Upper lobe of left lung (tissue), 6 donors: ENCODE measurements at places on chromosomes 16 and 17. TPM values are rescaled to one million over a fixed set of nuclear protein-coding genes. Genes with fewer than 3 reads are reported as not detected.
A peak's percentile ranks its signal among the peaks of the same experiment; 100 is the strongest.

Gene SAT2
- 155 TPM for total RNA-seq

Gene FGF11
- total RNA-seq: 0.55 TPM

Gene CCL2
- total RNA-seq: 49.3 TPM

Gene TBC1D16
- 25.6 TPM for total RNA-seq

Gene ZDHHC1
- 49.2 TPM for total RNA-seq

Gene MYH1
- not detected for total RNA-seq

Gene OR3A1
- not detected for total RNA-seq

Gene PABPN1L
- not detected for total RNA-seq

Gene MT4
- total RNA-seq: not detected

Gene KCNJ12
- 2.1 TPM for total RNA-seq

Gene RNF222
- total RNA-seq: not detected

Gene TBC1D3
- total RNA-seq: not detected

Gene MYH13
- total RNA-seq: not detected

Gene ATF7IP2
- total RNA-seq: 10.5 TPM

Gene INCA1
- total RNA-seq: 4.4 TPM

Gene SERPINF2
- 24.2 TPM for total RNA-seq

- no peak for DNase-seq
Observed at GRCh38 chr16:68510775-68511174, 28.3 kb upstream of the ZFP90 start.

- DNase-seq: no peak
Observed at GRCh38 chr16:8330761-8331160, 259.6 kb downstream of the TMEM114 start.

GRCh38 chr17:17710728-17711541 is 29.7 kb downstream of the RAI1 start:
- peak; percentile 94 for DNase-seq

DNA sequence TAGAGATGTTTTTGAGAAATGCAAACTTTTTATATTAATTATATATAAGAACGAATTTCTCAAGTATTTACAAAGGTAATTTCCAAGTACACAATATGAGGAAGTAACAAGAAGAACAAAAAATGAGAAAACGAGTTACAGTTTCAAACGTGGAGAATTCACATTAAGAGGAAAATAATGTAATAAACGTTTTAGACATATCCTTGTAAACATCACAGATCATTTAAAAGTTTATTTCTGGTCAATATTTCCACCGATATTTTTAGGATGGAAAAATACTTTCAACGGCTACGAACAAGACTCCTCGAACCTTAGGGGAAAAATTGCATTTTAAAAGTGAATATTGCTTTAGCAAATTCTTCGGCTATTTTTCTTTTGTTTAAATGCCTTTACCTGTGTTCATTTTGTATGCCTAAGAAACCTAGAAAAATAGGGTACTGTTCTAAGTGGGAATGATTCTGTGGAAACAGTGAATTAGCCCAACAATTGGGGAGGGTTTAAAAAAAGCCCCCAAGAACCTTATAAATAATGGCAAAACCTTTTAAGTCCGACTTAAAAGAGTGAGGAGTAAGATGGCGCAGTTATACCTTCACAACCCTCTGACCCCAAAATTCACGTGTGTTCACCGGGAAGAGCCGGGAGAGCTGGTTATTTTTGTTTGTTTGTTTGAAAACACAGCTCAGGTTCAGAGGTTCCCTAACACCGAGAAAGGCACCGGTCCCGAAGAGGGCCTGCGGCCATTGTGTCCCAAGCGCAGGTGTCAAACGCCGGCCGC is 3.3 kb downstream of the HNF1B start:
- DNase-seq: no peak

GRCh38 chr16:3983081-3983520 is 102.6 kb upstream of the CREBBP start:
- peak; percentile 82 for DNase-seq

- DNase-seq: no peak
Observed at GRCh38 chr17:721540-721937, 6.9 kb upstream of the VPS53 start.

- DNase-seq: no peak
Observed at GRCh38 chr17:17822189-17822588, 14.6 kb downstream of the SREBF1 start.

GRCh38 chr17:45823598-45823997 is 21.1 kb upstream of the SPPL2C start:
- DNase-seq: no peak

- DNase-seq: peak; percentile 78
Observed at GRCh38 chr17:2691069-2691871, 20.3 kb downstream of the CLUH start.

GRCh38 chr16:15494236-15494635 is 59.8 kb downstream of the BMERB1 start:
- no peak for DNase-seq

- DNase-seq: peak; percentile 32
Observed at GRCh38 chr17:38591759-38592241, 14.0 kb downstream of the SRCIN1 start.

DNA sequence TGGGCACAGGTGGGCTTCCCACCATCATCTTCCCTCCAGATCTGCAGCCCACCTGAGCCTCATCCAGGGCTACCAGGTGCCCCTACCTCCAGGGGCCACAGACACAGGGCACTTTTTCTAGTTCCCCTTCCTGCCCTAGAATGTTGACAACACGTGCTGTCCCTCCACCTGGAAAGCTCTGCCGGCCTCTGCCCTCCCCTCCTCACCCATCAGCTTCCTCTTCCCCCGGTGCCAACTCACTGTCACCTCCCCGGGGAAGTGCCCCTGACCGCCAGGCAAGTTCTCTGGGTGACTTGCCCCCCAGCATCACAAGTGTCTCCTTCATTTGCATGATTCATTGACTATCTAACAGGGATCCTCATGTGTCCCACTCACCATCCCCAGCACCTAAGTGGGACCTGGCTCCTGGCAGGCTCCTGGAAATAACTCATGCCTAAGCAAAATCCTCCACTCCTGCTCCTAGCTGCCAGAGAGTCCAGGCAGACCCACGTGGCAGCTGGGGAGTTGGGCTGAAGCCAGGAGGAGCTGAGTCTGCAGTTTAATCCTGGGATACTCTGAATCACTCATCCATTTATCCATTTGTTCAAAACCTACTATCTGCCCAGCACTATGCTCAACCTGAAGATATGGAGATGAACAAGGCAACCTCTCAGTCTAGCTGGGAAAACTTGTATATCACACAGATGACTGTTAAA is 304.4 kb downstream of the FOXL1 start:
- DNase-seq: no peak

DNA sequence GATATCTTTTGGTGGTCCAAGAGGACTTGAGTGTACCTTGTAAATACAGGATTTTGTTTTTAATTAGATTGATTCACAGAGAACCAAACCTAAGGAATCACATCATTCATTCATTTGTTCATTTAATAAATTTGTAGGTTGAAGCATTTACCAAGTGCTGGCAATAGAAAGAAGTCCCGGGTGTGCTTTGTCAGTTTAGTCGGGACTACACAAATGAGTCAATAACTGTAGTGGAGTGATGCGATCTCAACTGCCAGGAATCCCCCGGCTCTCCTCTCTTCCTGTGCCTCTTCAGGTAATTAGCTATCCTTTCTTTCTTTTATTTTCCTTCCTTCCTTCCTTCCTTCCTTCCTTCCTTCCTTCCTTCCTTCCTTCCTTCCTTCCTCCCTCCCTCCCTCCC is 1.4 kb upstream of the WWOX start:
- DNase-seq: no peak

DNA sequence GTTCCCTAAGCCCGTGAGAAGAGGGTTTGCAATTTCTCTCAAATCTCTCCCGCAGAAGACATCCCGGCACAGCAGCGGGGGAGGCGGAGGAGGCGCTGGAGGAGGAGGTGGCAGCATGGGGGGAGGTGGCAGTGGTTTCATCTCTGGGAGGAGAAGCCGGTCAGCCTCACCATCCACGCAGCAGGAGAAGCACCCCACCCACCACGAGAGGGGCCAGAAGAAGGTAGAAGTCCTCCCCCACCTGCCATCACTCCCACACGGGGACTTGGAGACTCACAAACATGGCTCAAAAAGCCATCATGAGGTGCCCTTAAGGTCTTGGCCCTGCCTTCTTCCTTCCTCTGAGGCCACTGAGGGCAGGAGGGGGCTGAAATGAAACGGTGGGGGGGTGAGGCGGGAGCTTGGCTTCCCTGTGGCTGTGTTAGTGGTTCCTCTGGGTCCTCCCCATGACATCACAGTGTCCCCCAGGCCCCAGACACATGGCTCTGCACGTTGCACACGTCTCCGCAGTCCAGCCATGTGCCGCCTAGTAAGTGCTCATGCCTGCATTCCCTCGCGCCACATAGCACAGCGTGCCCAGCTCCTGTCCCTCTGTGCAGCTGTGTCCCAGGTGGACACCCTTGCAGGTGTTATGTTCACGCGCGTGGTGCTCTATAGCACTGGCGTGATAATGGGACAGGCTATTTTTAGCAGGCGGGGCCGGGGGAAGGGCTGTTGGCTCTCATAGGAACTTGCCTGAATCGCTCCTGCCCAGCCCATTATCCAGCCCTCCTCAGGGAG is 6.9 kb downstream of the MLLT6 start:
- no peak for DNase-seq

- DNase-seq: no peak
Observed at GRCh38 chr16:67016143-67016542, 12.8 kb upstream of the CBFB start.

DNA sequence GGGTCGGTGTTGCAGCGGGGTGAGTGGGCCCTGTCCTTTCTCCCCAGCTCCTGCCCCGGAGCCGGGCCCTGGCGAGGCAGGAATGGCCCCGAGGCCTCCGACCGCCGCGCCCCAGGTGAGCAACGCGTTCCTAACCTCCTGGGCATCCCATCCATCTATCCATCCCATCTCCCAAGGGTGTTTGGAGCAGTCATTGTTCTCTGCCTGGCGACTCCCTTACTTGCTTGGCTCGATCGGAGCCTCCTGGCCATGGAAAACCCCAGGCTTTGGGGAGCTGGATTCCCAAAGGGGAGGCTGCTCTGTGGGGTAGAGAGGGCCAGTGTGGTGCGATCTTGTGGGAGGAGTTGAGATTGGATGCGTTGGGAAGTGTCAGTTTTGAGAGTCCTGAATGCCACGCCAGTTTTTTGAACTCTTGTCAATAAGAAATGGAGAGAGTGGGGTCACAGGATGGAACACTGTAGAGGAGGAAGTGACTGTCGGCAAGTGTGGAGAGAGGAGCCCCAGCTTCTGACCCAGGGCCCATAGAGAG is 684 bp downstream of the ZFP90 start:
- no peak for DNase-seq

DNA sequence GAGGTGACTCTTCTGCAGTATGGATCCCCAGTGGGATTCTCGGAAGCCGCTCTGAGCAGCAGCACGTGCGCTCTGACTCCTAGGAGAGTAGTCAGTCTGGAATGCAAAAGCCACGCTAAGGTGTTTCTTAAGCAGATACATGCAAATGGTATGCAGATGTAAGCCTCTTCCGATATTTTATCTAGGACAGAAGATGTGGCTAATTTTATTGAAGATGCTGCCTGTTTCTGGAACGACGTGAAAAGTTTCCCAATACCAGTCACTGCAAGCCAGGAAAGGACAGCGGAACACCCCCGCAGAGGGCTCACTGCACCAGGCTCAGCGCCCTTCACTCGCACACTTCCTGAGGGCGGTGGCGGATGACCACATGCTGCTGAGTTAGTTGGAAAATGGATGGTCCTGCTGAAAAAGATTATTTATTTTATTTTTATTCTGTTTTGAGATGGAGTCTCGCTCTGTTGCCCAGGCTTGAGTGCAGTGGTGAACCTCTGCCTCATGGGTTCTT is 10.1 kb downstream of the FADS6 start:
- no peak for DNase-seq

DNA sequence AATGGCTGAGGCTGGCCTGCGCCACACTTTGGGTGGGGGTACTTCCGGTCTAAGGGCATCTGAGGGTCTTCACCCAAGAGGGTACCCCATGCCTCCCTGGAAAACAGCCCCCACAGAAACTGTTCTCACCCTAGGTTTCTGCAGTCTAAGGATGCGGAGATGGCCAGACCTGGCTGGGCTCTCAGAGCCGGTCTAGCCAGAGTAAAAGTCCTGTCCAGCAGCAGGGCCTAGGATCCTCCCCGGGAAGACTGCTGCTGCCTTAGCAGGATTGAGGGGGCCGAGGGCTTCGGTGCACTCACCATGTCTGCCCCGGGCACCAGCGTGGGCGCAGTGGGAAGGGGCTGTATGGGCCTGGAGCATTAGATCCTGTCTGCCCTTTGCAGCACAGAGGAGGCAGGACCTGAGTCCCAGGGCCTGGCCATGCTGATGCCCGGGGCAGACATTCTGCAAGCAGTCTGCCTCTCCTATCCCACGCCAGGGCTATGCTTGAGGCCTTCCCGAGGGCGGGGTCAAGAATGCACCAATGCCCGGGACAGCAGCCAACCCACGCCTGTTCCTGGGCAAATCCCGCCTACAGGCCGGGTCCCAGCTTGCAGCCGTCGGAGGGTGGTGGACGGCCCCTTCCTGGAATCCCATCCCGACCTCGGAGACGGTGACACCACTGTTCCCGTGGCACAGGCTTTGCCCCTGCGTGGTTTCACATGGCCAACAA is 54.7 kb downstream of the CBFA2T3 start:
- peak; percentile 70 for DNase-seq

DNA sequence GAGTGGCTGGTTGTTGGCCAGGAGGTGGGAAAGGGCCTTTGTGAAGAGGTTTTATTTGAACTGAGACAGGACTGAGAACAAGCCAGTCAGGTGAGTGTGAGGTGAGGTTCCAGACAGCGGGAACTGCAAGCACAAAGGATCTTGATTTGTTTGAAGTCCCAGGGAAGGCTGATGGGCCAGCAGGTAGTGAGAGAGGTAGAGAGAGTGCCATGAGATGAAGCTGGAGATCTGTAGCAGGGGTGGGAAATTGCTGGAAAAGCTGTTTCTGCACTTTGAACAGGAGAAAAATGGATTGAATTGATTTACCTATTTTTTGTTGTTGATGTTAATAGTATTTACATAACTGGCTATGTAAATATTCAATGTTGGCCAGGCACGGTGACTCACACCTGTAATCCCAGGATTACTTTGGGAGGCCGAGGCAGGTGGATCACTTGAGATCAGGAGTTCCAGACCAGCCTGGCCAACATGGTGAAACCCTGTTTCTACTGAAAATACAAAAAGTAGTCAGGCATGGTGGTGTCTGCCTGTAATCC is 7.7 kb upstream of the DCTPP1 start:
- DNase-seq: no peak

DNA sequence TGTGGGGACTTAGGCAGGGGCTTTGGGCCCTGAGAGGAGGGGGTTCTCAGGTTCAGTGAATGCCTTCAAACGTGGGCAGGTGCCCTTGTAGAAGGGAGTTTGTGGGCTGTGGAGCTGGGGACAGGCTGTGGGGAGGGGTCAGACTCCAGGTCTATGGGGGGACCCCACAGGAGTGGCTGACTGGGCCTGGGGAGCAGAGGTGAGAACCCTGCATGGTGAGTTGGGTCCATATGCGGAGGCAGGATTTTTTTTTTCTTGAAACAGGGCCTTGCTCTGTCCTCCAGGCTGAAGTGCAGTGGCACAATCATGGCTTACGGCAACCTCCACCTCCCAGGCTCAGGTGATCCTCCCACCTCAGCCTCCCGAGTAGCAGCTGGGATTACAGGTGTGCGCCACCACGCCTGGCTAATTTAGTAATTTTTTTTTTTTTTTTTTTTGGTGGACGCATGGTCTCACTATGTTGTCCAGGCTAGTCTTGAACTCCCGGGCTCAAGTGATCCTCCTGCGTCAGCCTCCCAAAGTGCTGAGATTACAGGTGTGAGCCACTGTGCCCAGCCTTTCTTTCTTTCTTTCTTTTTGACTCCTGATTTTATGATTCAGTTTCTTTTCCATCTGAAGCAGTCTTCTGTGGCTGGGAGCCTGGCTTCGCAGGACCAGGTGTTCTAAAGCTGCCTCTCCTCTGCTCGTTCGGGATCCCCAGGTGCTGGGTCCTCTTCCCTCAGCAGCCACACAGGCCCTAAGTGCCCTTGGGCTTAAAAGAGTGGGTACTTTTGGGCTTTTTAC is 19.0 kb upstream of the ADCY7 start:
- no peak for DNase-seq

- no peak for DNase-seq
Observed at GRCh38 chr17:73400915-73401545, 89.2 kb upstream of the CDC42EP4 start.
